ENCODE measurements at places on chromosomes 7 and 10.

- H3K4me3 ChIP-seq, result no peak overlapping the region
- H3K4me1 ChIP-seq, result no peaks in the 10 kb centered on the region
- H3K27me3 ChIP-seq, result no peaks in the 10 kb centered on the region
- no peak overlapping the region for H3K27ac ChIP-seq
These were observed 19.0 kb upstream of the ELFN1 start for GRCh38 chr7:1651031-1651446.

DNA sequence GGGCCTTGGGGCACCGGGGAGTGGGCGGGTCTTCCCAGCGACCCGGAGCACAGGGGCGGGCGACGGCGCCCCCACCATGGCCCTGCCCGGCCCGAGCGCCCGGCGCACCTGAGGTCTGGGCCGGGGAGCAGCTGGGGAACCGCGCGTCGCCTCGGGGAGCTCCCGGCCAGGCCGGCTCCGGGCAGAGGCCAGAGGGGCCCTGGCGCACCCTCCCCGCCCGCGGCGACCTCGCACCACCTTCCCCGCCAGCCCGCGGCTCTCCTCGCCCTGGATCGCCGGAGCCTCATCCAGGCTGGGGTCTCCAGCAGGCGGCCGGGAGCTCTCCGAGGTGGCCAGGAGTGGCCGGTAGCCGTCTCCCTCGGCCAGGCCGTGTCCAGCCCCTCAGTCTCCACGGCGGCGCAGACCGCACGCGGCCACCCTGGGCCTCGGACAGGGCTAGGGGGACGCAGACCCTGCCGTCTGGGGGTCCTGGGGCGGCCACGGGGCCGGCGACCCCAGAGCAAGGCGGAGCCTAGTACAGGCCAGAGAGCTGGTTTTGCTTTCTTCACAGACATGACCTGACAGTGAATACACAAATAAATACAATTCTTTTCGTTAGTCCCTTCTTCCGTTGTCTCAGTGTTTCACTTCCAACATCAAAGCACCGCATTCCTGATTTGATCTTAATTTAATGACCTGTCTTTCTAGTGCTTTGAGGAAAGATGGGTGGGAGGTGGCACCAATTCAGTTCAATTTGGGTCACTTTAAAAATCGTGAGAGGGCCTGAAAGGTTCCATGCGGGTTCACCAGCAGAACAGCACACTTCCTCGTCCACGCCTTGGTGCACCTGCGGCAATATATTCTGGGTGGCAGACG is 356.9 kb downstream of the DNAJB6 start:
- no peaks in the 10 kb centered on the region for H3K36me3 ChIP-seq
- no peak overlapping the region for H3K27ac ChIP-seq
- H3K27me3 ChIP-seq, result peaks cover 49% of the 10 kb centered on the region
- DNase-seq, result no peak

- no peak for DNase-seq
- no peak overlapping the region for H3K27ac ChIP-seq
These were observed 230.9 kb upstream of the AGK start for GRCh38 chr7:141320287-141320686.

GRCh38 chr7:135990258-135990657 is 13.1 kb upstream of the MTPN start:
- no peak for DNase-seq
- H3K36me3 ChIP-seq, result no peaks in the 10 kb centered on the region
- no peak overlapping the region for H3K27ac ChIP-seq
- H3K4me3 ChIP-seq, result no peak overlapping the region
- H3K4me1 ChIP-seq, result no peaks in the 10 kb centered on the region
- no peaks in the 10 kb centered on the region for H3K27me3 ChIP-seq

DNA sequence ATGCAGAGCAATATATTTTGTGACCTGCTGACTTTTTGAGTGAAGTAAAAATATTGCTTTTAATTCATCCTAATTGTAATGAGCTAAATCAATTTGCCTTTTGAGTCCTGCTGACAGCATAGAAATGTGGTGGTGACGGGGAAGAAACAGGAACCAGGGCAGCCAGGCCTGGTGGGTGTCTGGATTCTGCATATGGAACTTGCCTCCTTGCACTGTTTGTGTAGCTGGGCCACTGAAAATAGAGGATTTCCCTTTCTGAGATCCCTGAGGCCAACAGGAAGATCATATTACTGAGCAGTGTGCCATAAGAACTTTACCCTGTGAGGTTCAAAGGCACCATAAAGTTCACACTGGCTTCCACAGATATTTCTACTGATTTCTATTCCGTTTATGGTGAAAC is 488.4 kb upstream of the AKR1E2 start:
- H3K27ac ChIP-seq, result no peak overlapping the region
- DNase-seq, result no peak
- H3K36me3 ChIP-seq, result no peaks in the 10 kb centered on the region
- no peak overlapping the region for H3K4me3 ChIP-seq

- no peak overlapping the region for H3K4me3 ChIP-seq
- H3K27ac ChIP-seq, result no peak overlapping the region
- no peak for DNase-seq
- H3K36me3 ChIP-seq, result peaks cover 3% of the 10 kb centered on the region
- H3K27me3 ChIP-seq, result no peaks in the 10 kb centered on the region
- H3K4me1 ChIP-seq, result no peaks in the 10 kb centered on the region
These were observed 149.4 kb downstream of the CHCHD3 start for GRCh38 chr7:132932296-132933071.

DNA sequence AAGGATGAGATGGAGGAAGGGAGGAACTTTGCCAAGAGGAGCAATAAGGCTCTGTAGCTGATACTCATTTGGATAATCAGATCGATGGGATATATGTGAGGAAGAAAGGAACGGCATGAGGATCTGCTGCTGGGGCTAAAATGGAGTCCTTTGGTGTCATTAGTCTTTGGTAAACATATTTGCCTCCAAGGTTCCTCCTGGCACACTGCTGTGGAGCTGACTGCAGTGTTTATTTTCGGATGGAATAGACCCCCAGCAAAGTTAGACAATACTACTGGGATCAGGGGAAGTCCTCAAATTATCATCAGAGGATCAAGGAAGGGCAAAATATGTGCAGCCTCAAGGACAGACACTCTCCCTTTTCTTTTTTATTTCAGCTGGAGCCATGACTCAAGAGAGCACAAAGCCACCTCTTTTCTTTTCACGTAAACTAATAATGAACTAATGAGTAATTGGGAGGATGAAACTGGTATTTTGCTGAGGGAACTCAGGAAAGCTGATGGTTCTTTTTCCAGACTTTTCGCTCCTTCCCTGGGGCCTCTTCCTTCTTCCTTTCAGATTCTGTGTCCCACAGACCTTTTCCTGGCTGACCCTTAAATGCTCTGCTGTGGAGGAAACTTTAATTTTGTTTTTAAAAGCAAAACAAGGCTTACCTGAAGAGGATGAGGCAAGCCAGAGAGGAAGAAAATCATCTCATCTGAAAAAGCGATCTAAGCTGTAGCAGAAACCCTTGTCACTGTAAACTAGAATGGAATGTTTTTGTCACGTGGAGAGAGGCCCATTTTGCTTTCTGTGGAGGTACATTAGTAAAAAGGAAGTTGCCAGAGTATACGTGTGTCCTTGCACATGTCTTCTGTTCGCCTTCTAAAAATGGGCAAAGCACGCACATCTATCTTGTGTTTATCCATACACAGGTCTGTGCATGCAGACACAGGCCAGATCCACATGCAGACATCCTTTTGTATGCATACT is 33.3 kb downstream of the LRMDA start:
- DNase-seq, result no peak
- H3K36me3 ChIP-seq, result no peaks in the 10 kb centered on the region
- H3K4me3 ChIP-seq, result no peak overlapping the region
- peaks cover 3% of the 10 kb centered on the region for H3K27me3 ChIP-seq

DNA sequence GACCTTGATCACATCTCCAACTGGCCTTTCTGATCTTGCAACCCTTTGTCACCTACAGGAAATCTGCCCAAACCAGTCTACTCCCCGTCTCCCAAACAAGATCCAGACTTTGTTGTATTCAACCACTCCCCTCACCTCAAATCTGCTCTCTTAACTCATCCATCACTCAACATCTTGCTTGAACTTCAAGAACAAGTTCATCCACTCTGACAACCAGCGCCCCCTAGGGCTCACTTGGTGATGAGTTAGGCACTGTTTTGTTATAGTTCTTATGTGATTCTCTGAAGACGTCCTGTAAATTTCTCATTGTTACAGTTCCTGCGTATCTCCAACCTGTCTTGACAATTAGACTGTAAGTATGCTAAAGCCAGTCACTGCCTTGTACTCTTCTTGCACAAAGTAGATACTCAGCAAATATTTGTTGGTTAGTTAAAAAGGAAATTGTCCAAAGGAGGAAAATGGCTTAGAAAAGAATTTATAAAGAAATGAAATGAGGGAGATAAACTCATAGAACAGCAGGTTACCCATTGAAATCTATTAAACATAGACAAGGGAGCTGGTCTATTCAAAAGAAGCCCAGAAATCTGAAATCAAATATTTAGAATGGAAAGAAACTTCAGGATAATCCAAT is 5.3 kb downstream of the FRMD4A start:
- no peaks in the 10 kb centered on the region for H3K36me3 ChIP-seq
- H3K4me3 ChIP-seq, result no peak overlapping the region
- no peaks in the 10 kb centered on the region for H3K4me1 ChIP-seq
- peaks cover 10% of the 10 kb centered on the region for H3K27me3 ChIP-seq
- no peak overlapping the region for H3K27ac ChIP-seq
- peak; percentile 19 for DNase-seq

DNA sequence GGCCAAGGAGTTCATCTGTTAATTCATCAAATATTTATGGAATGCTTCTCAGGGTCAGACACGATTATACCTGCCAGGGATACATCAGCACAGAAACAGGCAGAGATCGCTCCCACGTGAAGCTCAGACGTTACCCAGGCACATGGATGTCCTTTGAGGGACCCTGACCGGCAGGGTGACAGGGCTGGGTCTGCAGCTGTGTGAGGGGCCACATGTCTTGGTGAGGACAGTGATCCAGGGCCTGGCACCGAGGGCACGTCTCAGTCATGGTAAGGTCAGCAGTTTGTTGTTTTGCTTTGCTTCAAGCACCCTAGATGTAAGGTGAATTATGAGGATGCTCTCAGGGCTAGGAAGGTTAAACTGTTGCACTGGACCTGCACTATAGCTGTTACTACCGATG is 227.9 kb downstream of the WDR37 start:
- no peaks in the 10 kb centered on the region for H3K36me3 ChIP-seq
- no peak overlapping the region for H3K4me3 ChIP-seq
- H3K27ac ChIP-seq, result no peak overlapping the region
- no peaks in the 10 kb centered on the region for H3K27me3 ChIP-seq
- no peak for DNase-seq
- no peaks in the 10 kb centered on the region for H3K4me1 ChIP-seq

DNA sequence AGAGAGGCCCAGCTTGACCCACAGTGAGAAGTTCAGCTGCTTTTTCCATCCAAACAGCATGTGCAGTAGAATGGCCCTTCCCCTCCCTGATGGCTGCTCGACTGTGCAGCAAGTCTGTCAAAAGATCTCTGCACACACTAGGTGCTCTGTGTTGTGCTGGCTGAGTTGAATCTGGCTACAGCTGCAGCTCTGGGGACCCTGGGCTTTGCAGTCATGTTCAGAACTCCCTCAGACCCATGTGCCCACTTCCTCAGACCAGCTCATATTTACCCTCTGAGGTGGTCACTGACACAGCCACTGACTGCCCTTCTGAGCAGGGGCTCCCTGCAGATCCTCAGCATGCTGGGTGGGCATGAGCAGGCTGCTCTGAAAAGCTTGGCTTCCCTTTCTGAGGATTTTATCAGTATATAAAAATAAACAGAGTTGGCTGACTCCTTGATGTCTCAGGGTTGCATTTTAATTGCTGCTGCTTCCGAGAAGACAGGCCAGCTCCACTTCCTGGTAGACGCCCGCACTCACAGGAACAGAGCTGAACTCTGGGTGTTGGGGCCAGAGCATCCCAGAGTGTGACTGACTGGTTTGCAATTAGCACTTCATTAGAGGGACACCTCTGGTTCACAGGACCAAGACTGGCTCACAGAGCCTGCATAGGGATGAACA is 507.9 kb downstream of the RPS24 start:
- H3K27ac ChIP-seq, result no peak overlapping the region
- DNase-seq, result no peak
- no peak overlapping the region for H3K4me3 ChIP-seq
- H3K36me3 ChIP-seq, result no peaks in the 10 kb centered on the region
- H3K27me3 ChIP-seq, result no peaks in the 10 kb centered on the region

DNA sequence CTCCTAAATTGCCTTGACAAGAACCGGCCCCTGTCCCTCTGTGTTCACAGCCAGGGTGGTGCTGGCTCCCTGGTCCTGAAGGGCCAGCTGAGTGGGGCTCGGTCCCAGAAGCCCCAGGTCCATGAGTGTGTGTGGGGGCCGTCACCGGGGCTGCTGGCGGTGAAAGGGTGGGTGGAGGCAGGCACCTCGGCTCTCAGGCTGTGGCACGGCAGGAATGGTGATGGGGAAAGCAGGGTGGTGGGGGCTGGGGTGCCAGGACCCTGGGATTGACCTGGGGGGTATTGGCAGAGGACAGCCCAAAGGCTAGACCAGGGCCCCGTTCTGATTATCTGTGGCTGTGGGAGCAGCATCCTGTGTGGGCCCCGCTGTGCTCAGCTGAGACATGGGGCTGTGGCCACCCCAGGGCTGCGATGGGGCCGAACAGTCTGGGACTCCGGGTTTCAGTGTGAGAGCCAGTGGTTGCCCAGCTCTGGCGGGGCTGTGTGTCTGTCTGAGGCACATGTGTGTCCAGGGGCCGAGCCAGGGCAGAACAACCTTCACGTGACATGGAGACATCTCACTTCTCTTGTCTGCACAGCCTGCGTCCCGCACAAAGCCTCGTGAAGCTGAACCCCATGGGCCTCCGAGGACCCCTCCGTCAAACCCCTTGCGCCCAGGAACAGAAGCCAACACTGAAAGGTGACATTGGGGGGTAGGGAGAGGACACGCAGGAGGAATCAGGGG is 144.2 kb downstream of the ELFN1 start:
- peaks cover 19% of the 10 kb centered on the region for H3K4me1 ChIP-seq
- peaks cover 3% of the 10 kb centered on the region for H3K36me3 ChIP-seq
- H3K4me3 ChIP-seq, result no peak overlapping the region
- H3K27me3 ChIP-seq, result no peaks in the 10 kb centered on the region
- H3K27ac ChIP-seq, result no peak overlapping the region

DNA sequence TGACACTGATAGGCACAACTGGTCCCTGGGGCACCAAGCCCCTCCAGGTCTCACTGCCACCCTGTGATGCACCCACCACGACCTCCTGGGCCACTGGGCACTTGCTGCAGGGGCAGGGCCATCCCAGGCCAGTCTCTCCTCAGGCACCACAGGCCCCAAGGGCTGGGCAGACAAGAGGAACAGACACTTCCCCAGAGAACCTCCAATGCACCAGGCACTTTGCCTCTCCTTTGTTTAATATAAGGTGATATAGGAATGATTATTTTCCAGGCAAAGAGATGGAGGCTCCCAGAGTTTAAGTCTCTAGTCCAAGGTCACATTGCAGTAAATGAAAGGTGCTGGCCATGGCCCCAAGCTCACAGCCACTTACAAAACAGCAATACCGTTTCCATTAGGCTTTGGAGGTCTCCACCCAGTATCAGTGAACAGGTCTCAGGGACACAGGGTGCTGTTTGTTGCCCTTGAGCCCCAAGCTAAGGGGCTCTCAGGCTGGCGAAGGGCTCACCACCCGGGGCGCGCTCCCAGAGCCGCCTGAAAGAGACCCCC is 4.5 kb downstream of the DEPP1 start:
- H3K27ac ChIP-seq, result no peak overlapping the region
- peaks cover 45% of the 10 kb centered on the region for H3K4me1 ChIP-seq
- H3K36me3 ChIP-seq, result no peaks in the 10 kb centered on the region
- peaks cover 18% of the 10 kb centered on the region for H3K27me3 ChIP-seq
- no peak for DNase-seq
- peak overlapping the region; percentile 49 for H3K4me3 ChIP-seq

Data from T-cell (primary cell).